Fibroblast of gingiva (primary cell): ENCODE measurements at places on chromosomes 5 and 9.
A peak's percentile ranks its signal among the peaks of the same experiment; 100 is the strongest.

DNA sequence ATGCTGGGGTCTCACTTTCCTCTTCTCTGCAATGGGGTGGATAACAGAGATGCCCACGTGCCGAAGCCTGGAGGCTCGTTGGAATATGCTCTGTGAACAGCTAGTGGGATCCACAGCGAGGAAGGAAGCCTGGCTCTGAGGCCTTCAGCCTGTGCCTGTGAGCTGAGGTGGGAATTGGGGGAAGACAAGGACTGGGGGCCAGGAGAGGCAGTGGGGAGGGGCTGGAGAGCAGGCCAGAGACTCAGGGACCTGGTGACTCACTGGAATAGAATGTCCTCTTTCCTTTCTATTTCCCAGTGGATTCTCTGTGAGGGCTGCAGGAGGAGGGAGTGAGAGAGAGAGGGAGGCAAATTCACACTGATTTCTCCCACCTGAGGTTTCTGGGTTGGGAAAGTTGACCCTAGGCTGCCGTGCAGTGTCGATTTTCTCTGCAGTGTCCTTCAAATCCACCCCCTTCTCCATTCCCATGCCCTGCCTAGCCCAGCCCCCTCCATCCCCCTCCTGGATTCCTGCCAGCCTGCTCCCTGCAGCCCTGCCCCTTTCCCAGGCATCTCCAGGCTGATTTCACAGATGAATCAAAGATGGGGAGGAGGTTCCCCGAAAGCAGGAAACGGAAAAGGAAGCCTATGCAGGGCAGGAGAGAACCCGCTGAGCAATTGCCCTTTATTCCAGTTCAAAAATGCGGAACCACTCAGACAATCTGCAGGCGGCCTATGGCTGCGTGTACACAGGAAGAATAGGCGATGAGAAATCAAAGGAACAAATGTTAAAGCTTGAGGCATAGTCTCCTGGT is 1.4 kb upstream of the SPAAR start:
- peak; percentile 92 for DNase-seq

DNA sequence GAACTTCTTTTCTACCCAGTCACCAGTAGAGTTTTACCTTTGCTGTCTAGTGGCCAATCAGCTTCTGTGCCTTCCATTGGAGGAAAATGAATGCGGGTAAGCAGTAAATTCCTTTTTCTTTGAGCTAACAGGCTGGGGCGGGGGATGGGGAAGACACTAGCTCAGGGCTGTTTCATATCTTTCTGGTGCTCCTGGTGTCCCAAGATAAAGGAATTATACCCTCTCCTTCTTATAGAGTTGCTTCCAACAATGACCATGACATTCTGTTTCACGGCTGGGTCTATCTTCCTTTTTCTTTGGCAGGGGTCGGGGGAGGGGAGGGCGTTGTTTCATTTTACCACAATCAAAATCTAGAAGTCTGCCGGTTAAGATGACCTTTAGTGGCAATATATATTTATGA is 51.2 kb upstream of the RPS23 start:
- DNase-seq = no peak

DNA sequence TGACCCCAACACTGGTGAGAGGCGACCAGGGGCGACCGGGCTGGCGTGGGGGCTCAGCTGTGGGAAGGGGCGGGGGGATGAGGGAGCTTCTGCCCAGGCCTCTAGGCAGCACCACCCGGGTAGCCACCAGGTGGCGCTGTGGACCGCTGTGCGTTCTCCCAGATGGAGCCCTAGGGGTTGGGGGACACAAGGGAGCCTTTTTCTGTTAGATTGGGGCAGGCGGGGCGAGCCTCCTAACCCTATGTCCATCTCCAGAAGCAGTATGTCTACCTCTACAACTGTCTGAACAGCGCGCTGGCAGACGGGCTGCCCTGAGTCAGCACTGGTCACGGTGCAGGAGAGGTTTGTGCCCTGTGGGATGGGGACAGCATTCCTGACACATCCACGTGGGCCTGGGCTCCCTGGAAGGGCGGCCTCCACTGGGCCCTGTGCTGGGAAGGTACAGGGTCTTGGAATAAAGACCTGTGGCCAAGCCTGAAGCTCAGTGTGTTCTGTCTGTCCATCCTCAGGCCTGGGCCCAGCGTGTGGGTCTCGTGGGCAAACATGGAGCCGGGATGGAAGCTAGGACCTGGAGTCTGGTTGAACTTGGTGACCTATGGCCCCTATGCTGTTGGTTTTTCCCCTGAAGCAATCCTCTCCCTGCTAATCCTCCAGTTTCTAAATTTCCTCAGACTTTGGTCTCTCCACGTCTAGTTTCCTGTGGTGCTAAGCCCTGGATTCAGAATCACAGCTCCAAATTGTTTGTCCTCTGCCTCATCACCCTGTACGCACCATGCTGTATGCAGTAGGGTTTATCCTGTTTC is 23.1 kb upstream of the SPTLC1 start:
- peak; percentile 43 for DNase-seq

- DNase-seq = peak; percentile 96
These were observed at the start of gene ARRDC3 for GRCh38 chr5:91383027-91383955. ARRDC3 (minus strand) TSS chr5:91383317; CDS start chr5:91383092, 225 bp downstream.

- DNase-seq = no peak
These were observed 60.0 kb downstream of the PRRC1 start for GRCh38 chr5:127577458-127577857.

DNA sequence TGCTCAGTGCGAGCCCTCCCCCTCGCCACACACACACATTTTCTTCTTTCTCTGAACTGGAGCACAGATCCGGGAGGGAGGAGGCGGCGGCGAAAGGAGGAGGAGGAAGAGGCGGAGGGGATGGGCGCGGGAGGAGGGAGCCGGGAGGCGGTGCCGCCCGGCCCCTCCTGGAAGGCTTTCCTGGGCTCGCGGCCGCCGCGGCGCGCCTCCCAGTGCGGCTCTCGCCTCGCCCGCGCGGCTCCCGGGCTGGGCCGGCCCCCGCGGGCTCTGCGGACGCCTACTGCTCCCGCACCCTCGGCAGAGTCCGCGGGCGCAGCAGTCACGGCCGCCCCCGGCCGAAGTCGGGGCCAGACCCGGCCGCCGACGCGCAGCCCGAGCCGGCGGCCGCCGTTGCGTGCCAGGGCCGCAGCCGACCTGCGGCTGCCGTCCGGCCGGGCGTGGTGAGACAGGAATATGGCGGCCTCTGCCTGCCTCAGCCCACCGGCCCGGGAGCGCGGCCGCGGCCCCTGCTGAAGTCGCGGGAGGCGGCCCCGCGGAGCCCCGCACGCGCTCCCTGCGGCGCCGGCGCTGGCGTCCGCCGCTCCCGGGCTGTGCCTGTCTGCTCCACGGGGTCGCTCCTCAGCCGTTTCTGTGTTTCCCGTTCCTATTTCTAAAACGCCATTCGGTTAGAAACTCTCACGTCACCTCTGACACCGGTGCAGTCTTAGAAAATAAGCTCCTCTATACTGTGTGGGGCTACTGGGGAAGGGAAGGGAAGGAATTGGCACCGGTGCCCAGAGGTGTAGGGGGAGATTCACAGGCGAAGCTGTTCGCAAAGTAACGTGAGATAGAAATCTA is 500 bp upstream of the GNAQ start:
- peak; percentile 98 for DNase-seq

DNA sequence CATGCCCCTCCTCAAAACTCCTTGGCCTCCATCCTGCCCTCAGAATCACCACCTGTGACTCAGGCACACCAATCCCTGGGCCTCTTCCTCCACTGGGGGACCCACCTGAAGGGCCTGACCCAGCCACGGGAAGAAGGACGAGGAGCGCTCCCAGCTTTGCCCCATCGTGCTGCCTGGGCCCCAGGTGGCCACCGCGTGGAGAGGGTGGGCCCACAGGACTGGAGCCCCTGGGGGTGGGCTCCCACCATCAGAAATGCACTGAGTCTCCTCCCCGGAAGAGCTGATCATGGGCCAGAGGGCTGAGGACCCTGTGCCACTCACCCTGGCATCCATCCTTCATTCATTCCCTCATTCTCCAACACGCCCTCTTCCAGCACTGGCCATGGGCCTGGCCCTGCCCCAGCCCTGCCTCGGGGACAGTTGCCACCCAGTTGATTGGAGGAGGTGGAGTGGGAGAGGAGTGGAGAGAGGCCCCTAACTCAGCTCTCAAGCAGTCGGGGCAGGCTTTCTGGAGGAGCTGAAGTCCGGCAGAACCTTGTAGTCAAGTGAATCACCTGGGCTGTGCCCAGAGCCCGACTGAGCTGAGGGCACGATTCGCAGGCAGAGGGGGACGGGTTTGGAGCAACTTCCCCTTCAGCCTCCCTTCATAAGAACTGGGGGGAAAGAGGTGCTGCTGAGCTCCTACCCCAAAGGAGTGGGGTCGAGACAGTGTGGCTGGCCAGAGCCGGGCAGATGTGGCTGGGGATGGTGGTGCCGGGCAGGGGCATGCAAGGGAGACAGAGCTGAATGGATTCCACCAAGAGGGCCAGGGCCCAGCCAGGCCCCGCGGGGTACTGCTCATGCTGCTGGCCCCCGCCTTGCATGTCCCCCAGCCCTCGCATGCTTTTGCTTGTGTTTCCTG is 29.6 kb downstream of the DNM1 start:
- DNase-seq = no peak

GRCh38 chr5:124614105-124614504 is 132.3 kb downstream of the ZNF608 start:
- DNase-seq = no peak

DNA sequence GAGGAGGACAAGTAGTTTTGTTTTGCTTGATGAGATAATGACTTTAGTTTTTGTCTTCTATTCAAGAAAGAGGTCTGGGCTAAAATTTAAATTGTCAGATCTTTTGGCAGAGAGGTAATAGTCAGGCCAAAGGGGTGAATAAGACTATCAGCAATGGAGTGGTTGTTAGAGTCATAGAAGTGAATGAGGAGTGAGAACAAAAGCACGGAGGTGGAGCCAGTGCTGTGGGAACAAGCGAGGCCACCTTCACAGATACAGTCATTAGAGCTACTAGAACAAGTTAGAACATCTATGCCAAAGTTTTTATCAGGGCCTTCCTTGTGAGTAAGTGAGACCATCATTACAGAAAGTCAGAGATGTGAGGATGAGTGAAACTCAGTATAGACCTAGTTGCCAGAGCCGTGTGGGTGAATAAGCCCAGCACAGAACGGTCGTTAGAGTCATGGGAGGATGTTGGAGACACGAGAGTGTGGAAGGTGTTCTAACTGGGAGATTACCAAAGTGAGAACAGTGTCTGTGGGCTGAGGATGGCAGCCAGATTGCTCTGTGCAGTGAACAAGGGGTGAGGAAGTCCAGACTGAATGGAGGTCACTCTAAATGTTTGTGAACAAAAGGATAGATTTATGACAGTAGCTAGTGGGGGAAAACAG is 135.1 kb downstream of the RPS23 start:
- no peak for DNase-seq

GRCh38 chr5:56699538-56699937 is 115.8 kb upstream of the MAP3K1 start:
- DNase-seq = no peak

DNA sequence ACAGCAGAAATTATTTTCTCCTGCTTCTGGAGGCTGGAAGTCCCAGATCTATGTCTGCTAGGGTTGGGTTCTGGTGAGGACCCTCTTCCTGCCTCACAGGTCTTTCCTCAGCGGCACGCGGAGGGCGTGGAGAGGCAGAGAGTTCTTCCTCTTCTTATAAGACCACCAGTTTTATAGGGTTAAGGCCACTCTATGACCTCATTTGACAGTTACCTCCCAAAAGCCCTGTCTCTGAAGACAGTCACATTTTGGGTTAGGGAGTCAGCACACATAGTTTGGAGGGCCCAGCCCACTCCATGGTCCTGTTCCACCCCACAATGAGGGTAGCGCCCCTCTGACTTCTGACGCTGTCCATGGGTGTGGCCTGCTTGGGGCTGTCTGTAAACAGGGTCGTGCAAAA is 46.7 kb downstream of the TRIP13 start:
- no peak for DNase-seq

GRCh38 chr5:57529864-57530263 is 47.3 kb upstream of the ACTBL2 start:
- no peak for DNase-seq

GRCh38 chr5:163360656-163361055 is 76.7 kb upstream of the CCNG1 start:
- DNase-seq = no peak

DNA sequence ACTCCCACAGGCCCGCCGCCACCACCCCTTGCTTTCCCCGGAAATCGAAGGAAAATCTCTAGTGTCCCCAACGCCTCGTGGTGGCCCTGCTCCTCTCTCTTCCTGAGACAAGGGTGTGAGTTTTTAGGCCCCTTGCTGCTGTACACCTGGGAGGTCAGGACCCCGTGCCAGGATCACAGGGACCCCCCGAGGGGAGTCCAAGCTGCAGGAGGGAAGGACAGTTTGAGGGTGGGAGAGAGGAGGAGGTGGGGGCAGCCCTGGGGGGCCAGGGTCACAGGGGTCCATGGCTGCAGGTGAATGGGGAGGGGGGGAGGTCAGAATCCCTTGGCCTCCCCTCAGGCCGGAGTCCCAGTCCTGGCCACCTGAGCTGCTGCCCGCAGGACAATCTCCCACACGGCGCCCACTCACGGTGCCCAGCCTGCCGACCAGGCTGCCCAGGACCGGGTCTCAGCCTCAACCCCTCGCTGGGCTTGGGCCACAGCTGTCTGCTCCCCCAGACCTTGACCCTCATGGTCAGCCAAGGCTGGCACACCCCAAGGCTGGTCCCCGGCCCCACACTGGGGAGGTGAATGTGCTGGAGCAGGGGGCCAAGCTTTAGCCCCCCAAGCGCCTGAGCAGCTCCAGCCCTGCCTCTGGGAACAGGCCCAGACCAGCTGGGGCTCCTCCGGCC is 19.9 kb downstream of the TPPP start:
- DNase-seq = no peak

- no peak for DNase-seq
These were observed 190.5 kb downstream of the AOPEP start for GRCh38 chr9:94916956-94917355.

GRCh38 chr5:117065161-117065560 is 490.5 kb upstream of the SEMA6A start:
- no peak for DNase-seq

DNA sequence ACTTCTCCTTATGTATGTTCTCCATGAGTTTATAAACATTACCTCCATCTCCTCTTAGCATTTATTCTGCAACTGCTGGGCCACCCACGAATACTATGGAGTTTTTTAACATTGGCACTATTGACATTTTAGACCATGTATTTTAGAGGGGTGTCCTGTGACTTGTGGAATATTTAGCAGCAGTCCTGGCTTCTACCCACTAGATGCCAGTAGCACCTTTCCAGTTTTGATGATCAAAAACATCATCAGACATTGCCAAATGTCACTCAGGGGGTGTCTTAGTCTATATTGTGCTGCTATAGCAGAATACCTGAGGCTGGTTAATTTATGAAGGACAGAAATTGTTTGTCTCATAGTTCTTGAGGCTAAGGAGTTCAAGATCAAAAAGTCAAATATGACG is 187.5 kb upstream of the RORB start:
- no peak for DNase-seq

- DNase-seq = no peak
These were observed 4.9 kb upstream of the SCAMP1 start for GRCh38 chr5:78355561-78355960.
